Dermis microvascular lymphatic vessel endothelial cell (primary cell): ENCODE measurements at places on chromosomes 11 and 22. TPM values are rescaled to one million over a fixed set of nuclear protein-coding genes. Genes with fewer than 3 reads are reported as not detected.
A peak's percentile ranks its signal among the peaks of the same experiment; 100 is the strongest.

Gene GGT5
- 8.5 and 9.2 TPM in 2 replicates for total RNA-seq

DNA sequence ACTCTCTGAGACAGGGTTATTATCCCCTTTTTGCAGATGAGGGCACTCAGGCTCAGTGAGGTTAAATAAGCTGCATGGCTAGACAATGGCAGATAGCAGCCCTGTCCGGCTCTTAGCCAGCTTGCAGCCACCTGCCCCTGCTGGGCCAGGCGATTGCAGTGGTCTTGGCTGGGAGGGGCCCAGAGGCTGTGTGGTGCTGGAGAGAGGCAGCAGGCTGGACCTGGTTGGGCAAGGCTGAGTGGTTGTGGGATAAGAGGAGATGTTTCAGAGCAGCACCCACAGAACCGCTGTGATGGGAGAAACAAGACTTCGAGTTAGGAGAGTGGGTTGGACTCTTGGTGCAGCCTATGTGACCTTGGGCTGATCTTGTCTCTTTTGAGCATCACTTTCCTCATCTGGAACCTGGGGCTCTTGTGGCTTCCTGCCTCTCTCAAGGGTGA, 25.5 kb downstream of the PTPRJ start:
- no peak for DNase-seq

- DNase-seq: no peak
Observed at GRCh38 chr11:117122556-117122955, 21.5 kb upstream of the PAFAH1B2 start.

DNA sequence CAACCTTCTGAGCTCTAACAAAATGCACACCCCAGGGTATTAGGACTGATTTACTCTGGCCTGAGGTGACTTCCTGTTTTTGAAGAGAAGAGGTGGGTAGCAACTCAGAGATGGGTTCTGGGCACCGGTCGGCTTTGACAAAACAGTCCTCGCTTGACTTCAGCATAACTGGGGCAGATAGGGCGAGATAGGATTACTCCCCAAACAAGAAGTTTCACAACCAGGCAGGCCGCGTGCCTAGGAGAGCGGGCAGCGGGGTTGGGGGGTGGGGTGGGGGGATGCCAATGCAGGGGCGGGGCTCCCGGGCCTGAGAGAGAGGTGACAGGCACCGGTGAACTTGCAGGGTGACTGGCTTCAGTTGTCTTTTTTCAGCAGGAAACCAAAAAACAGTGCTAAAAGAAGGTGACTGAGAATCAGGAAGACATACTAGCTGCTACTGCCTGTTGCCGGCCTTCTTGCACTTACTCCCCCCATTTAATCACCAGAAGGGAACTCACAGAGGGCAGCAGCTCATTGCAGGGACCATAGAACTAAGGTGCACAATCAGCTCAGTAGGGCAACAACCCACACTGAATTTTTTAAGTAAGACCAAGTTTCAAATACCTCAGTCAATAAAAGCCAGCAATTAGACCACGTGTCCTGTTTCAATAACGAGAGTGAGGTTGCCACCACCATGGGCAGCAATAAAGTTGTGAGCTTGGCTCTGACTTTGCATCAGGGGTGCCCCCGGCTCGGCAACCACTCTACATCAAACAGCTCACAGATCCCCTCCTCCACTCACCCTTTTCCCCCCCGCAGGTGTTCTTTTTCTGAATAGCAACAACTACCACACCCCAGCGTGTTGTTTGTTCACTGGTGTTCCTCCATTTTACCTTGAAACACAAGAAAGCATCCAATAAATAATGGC, 37.2 kb upstream of the ETS1 start:
- DNase-seq: no peak

DNA sequence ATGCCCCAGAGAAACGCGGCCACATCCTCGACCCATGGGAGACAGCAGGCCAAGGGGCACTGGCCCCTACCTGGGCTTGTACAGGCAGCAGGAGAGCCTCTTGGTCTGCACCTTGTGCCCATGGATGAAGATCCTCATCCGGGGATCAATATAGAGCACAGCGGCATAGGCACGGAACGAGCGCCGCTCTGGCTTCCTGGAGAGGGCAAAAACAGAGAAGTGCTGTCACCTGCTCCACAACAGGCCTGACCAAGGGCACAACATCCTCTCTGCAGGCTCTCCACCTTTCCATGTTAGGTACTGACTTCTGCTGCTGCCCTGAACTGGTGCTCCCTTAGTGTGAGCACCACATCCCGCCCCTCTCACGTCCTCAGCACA, 27.2 kb downstream of the MORC2 start:
- no peak for DNase-seq

DNA sequence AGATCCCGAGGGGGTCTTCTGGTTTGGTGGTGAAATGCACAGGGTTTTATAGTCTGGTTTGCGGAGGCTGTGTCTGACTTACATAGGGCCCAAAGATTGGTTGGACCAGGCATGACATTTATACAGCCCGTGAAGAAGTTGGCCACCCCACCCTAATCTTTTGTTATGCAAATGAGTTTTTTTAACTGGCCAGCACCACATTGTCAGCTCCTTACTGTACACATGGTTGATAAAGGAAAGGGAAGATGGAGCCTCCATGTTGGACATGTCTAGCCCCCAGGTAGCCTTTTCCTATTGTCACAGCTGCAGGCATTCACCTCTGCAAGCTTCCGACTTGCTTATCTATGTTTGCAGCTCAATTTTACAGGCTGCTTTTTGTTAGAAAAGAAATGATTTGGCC, 70.1 kb downstream of the WT1 start:
- no peak for DNase-seq

DNA sequence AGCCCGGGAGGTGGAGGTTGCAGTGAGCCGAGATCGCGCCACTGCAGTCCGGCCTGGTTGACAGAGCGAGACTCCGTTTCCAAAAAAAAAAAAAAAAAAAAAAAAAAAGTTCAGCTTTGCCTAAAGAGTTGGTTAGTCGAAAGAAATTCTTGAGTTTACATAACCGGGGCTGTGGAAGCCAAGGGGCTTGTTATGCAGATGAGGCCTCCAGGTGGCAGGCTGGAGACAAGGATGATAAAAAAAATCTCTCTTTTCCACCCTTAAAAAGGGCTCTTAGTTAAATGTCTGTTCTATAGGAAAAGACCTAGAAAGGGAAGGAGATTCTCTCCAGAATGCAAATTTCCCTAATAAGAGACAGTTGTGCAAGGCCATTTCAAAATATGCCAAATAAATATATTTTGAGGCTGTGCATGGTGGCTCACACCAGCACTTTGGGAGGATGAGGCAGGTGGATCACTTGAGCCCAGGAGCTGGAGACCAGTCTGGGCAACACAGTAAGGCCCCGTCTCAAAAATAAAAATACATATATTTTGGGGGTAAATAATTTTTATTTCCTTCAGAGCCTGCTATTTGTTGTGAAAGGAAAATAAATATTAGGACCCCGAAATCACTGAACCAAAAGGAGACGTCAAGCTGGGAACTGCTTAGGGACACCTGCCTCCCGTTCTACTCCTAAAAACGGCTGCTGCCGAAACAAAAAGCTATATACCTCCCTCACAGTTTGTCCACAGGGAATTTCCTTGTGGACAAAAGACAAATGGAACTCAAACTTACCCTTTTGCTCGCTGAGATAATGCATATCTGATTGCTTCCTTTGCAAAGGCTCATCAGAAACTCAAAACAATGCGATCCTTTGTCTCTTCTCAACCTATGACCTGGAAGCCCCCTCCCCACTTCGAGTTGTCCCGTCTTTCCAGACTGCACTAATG, 2.4 kb upstream of the IFITM2 start:
- peak; percentile 77 for DNase-seq

DNA sequence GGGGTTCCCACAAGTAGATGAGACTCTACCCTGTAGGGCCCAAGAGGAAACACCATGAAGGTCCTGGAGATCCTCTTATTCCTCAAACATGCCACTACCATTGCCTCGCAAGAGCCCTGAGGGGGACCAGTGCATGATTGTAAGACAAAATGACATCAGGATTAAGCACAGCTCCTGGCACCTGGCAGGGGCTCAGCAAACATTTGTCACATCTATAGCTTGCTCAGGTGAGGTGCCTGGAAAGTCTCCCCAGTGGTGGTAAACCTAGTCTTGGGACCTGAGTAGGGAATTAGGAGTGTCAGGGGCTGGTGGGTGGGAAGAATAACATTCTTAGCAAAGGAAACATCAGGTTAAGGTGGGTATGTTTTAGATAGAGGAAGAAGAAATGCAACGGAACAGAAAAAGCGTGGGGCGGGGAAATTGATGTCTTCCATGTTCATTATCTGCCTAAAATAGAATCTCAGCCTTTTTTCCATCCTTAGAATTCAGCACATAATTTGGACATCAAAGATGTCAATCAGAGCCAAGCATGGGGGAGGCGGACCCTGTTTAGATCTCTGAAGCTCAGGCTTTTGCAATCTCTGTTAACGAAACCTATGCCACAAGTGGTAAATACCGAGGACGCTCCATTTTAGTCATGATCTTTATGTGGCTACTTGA, 924 bp downstream of the YPEL1 start:
- no peak for DNase-seq

DNA sequence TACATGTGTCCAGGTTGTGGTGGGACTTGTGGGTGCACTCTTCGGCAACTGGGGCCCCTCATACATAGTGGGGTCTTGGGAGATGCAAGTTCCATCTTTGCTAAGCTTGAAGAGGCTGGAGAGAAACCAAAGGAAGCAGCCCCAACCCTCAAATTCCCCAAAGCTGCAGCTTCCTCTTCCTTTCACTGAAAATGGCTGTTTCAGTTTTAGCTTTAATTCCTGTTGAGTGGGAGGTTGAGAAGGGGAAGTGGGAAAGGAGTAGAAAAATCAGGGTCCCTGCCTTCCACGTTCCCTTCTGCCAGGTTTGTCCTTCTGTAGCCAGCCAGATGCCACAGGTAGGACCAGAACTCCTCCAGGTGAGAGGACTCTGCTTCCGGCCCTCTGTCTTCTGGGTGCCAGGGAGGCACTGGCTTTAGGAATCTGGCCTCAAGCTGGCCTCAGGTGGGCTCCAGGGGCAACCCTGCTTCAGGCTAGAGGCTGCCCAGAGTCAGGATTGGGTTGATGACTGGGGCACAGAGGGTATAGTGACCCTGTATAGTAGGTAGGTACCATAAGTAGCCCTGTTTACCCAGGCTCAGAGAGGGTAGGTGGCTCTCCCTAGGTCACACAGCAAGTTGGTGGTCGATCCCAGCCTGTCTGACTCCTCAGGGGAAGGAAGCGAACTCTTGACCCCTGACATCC, 16.2 kb downstream of the P2RY6 start:
- no peak for DNase-seq

Gene SLC25A45
- total RNA-seq: 1.6 and 1.7 TPM in 2 replicates

GRCh38 chr22:47928631-47929030, 1166.2 kb downstream of the TBC1D22A start:
- DNase-seq: no peak

GRCh38 chr22:45887202-45888131, 89.5 kb downstream of the WNT7B start:
- no peak for DNase-seq

- no peak for DNase-seq
Observed at GRCh38 chr11:47245611-47246357, 2.8 kb downstream of the ACP2 start.

GRCh38 chr22:22884010-22884887, 3.4 kb upstream of the IGLL5 start:
- peak; percentile 27 for DNase-seq

GRCh38 chr22:48018346-48018745, 1255.9 kb downstream of the TBC1D22A start:
- no peak for DNase-seq

Gene MPPED2
- total RNA-seq: 0.39 and 0.76 TPM in 2 replicates

DNA sequence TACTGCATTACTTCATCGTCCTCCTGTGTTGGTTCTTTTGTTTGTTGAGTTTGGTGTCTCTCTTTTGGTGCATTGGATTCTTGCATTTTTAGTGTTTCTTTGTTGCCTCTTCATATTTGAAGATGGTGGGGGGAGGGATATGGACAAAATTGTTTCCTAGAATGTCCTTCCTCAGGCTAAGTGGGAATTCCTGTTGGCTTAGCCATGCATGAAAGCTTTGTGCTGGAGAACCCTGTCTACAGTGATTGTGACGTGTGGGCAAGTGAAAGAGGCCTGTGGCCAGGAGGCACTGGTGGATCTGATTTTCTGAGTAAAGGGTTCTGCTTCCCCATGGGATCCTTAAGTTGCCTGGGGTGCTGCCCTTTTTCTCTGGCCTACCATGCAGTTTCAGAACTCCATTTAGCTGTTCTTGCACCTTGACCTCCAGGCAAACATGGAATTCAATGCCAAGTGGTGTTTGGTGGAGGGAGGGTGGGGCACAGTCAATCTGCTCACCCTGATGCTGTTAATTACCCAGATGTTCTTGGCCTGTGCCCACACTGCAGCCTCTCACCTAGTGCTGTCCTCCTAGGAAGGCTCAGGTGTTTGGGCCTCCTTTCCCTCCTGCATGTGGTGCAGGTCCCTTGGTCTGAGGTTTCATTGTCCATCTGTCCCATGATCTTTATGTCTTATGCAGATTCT, 46.3 kb upstream of the SLC22A12 start:
- DNase-seq: no peak

DNA sequence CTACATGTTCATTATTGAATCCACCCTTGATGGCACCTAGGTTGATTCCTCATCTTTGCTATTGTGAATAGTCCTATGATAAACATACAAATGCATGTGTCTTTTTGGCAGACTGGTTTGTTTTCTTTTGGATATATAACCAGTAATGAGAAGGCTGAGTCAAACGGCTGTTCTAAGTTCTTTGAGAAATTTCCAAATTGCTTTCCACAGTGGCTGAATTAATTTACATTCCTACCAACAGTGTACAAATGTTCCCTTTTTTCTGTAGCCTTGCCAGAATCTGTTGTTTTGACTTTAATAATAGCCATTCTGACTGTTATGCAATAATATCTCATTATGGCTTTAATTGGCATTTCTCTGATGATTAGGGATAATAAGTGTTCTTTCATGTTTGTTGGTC, 184.9 kb downstream of the CASP12 start:
- no peak for DNase-seq

DNA sequence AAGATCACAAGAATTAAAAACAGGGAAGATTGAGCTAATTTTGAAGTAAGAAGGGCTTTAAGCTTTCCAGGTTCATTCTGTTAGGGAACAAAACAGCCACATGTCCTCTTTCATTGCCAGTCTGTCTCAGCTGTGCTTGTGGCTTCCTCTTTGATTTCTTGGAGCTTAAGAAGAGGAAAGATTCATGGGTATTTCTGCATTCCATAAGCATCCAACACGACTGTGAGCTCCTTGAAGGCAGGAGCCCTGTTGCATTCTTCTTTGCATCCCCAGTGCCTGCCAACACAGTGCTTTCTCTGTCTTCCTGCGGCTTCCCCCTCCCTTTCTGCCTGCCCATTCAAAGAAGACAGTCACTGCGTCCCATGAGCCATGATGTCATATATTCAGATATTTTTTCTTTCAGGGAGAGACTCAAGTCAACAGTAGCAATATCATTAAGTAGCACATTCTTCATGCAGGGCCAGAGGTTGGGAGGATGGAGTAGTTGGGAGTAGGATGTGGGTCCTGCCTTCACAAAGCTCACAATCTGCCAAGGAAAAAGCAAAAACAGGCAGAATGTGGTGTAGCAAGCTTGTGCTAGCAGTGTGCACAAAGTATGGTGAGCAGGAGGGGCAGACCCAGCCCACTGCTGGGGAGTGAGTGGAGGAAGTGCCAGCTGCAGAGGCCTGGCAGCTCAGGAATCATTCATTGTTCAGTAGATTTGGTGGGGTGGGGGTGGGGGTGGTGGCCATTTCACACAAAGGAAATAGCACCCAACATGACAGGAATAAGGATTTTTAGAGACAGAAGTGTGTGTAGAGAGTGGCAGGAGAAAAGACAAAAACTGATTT, 162.1 kb upstream of the RASSF10 start:
- DNase-seq: no peak

Gene MPZL3
- 3.2 and 3.7 TPM in 2 replicates for total RNA-seq
